Heart left ventricle (tissue), 16 donors: ENCODE measurements at places on chromosomes 3 and 15. TPM values are rescaled to one million over a fixed set of nuclear protein-coding genes. Genes with fewer than 3 reads are reported as not detected.

DNA sequence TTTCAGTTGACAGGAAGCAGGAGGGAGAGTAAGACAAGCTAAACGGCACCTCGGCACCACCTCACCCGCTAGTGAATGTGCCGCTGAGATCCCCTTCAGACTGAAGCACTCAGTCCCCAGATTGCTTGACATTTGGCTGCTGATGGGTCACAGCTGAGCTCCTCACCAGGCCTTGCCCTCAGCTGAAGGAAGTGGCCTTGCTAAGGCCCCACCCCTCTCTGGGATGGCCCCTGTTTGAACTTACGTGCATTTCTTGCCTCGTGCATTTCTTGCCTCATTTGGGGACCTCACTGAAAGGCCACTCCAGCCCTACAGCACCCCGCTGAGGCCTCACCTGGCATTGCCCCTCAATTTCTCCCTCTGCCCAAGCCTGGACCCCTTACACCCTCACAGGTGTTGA lies 39.8 kb downstream of the EOGT start:
- no peak for DNase-seq

ZNF80 gene
- 0.11 TPM for total RNA-seq

ROBO2 gene
- total RNA-seq, result not detected

SCAPER gene
- total RNA-seq, result 33.0 TPM
